ENCODE measurements at places on chromosomes 1 and 21.

DNA sequence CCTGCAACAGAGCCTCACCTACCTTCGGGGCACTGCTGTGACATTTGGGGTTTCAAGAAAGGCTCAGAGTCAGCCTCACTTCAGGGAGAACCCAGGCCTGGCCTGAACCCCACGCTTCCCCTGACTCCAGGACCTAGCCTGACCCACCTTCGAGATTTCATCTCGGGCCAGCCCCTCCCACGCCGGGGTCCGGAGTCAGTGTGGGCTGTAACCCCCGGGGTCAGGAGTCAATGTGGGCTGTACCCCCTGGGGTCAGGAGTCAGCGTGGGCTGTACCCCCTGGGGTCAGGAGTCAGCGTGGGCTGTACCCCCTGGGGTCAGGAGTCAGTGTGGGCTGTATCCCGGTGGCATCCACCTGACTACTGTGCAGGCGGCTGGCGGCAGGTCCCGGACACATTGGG, 183.0 kb upstream of the RAB4A start:
- no peak for DNase-seq

GRCh38 chr21:25904044-25904695, 169.4 kb downstream of the GABPA start:
- DNase-seq = no peak

- DNase-seq = no peak
Observed at GRCh38 chr1:221606256-221606655, 135.6 kb downstream of the DUSP10 start.

DNA sequence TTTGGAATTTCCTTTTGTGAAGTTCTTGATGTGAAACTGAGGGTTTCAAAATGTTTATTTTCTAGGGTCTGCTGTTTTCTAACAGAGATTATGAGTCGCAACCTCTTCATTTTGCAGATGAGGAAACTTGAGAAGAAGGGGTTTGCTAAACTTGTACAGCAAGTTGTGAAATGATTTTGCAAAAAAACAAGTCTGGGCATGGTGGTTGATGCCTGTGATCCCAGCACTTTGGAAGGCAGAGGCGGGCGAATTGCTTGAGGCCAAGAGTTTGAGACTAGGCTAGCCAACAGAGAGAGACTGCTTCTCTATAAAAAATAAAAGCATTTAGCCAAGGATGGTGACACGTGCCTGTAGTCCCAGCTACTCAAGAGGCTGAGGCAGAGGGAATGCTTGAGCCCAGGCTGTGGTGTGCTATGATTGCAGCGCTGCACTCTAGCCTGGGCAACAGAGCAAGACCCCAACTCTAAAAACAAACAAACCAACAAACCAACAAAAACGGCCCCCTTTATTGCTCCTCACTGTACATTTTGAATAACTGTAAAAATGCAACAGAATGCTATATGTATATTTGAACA, 9.9 kb downstream of the TRIM67 start:
- no peak for DNase-seq

DNA sequence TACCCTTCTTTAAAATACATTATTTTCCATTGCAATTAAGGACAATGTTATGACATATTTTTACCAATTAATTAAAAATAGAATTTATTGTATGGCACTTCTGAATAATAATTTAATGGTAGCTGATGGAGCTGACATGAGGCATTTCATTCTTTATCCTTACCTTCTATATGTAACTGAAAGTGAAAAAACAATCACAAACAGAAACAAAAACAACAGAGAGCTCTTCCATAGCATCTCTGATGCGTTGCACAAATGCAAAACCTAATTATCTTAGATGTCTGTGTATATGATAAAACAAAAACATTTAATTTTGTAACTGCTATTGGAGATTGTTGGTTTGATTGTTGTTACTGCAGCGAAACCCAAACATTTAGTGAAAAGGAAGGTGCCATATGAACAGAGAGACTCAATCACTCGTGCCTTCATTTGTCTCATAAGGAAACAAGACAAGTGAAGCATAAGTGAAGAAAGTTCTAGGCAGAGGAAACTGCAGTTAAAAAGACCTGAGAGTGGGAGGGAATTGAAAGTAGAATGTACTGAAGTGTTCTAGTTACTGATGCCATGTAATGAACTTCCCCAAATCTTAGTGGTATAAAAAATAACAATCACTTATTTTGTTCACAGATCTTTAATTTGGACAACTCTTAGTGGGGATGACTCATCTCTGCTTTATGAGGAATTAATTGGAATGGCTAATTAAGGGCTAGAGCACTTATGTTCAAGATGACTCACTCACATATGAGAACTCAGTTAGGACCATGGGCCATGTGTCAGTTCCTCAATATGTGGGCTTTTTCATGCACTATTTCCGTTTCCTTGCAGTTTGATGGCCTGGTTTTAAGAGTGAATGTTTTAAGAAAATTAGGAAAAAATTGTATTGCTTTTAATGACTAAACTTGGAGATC, 245.0 kb upstream of the OLFM3 start:
- no peak for DNase-seq

DNA sequence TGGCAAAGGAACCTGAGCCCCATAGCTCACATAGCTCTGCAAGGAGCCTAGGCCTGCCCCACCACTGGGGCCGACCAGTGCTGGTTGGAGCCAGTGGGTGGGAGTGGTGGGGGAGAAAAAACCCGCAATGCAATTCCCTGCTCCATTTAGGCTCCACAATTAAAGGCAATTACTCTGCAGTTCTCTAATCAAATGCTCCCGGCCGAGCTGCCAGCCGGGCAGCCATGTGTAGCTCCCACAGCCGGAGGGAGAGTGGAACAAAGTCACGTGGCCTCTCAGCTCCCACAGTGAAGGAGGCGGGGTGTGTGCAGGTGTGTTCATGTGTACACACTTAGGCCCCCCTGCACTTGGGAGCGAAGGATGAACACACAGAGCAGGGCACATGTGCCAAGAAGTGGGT, 81.6 kb downstream of the KIRREL1 start:
- DNase-seq = no peak

DNA sequence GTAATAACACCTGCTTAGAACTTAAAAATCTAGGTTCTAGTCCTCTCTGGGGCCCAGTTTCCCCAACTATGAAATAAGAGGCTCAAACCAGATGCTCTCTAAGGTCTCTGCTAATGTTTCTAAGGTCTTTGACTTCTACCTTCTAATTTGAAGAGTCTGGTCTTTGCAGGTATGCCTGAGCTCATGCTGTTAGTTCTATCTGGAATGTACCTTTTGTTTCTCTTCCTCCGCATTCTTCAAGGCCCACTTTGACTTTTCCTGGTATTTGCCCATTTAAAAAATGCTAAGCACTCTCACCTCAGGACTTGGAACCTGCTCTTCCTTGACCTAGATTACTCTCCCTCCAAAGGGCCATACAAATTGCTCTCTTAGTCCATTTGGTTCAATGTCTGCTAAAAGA, 13.5 kb downstream of the SLC35D1 start:
- DNase-seq = no peak

- DNase-seq = no peak
Observed at GRCh38 chr1:119133987-119134386, 6.5 kb downstream of the WARS2 start.

DNA sequence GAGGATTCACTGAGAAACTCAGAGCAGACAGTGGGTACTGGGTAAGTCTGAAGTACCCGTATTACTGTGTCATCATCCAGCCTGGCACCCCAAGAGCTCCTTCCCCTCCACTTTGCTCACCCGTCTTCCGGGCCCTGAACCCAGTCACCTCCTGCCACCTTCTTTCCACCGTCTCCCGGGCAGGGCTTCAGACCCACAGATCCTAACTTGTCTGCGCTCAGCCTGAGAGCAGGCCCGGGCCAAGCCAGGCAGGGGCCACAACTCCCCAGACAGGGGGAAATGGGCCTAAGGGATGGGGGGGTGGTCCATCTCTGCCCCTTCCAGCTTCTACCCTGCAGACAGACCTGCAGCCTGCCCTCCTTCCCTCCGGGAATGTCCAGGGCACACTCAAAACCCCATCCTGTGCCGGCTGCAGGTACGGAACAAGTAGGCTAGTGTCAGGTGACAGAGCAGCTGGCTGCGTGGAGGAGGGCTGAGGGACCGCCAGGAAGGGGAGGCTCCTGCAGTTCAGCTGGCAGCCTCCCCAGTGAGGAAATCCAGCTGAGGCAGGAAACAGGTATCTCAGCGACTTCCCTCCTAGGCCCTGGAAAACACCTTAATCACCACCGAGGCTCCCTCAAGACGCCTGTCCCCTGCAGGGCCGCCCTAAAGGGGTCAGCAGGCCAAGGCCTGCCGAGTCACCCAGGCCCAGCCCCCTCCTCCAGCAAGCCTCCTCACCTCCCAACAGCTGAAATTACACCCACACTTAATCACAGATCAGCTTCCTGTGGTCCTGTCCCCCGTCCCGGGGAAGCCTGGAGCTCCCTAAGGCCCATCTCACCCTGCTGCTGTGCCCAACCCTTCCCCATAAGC, 3.5 kb downstream of the HSPG2 start:
- DNase-seq = no peak

- no peak for DNase-seq
Observed at GRCh38 chr1:99829269-99829668, 20.9 kb upstream of the AGL start.

- DNase-seq = no peak
Observed at GRCh38 chr1:116273042-116273783, 99.8 kb upstream of the ATP1A1 start.

DNA sequence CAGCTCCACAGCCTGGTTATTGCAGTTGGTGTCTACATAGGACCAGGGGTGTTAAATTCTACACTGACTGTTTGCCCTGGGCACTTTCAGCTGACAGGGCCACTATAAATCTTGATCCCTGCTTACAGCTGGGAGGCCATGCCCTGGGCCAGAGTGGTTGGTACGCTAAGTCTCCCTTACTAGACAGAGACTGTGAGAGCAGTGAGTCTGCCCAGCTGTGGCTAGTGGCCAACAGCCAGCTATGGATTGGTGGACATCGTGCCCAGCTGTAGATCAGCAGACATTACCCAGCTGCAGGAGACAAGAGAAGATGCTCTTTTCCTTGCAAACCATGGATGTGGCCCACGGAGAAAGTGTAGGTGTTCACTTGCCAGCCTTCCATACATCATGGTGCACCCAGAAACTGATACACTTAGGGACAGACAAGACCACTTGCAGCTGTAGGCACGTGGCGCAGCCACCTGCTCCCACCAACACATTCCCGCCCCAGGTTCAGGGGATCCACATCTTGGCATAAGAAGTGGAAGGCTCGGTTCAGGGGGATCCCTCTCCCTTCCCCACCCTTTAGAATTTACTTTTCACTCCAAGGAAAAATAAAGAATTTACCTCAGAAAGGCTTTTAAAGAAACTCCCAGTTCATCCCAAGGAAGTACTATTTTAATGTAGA, 16.4 kb upstream of the PAX7 start:
- DNase-seq = no peak

DNA sequence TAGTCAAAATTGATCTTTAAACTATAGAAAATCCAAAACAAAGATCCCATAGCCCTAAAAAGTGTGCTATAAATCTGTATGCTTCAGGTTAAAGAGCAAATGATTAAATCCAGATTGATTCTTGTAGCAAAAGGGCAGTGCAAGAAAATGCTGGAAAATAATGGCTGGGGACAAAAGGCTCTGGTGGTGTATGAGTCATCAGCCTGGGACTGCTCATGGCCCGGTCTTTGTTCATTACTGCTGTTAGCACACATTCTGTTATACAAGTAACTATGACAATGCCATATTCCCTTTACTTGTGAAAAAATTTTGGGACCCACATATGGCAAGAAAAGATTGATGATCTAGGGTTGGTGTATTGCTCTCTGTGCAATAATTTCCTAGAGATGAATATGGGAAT, 89.1 kb downstream of the RWDD3 start:
- no peak for DNase-seq

- DNase-seq = no peak
Observed at GRCh38 chr1:60402816-60403215, 329.2 kb upstream of the C1orf87 start.

GRCh38 chr1:244445320-244446181, 6.2 kb downstream of the ADSS2 start:
- no peak for DNase-seq

DNA sequence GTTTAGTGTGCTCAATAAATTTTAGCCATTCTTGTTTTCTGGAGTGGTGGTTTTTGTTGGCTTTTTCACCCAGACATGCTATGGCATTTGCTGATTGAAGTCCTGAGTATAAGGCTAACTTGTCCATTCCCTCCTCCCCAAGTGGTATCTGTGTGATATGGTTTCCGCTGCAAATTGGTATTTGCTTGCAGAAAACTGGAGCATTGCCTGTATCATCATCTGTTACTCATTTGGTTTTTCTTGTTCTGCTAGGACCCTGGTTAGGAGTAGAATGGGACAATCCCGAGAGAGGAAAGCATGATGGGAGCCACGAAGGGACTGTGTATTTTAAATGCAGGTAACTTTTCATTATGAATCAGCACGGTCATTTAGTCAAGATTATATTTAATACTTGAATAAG, 34.0 kb downstream of the TBCE start:
- no peak for DNase-seq

DNA sequence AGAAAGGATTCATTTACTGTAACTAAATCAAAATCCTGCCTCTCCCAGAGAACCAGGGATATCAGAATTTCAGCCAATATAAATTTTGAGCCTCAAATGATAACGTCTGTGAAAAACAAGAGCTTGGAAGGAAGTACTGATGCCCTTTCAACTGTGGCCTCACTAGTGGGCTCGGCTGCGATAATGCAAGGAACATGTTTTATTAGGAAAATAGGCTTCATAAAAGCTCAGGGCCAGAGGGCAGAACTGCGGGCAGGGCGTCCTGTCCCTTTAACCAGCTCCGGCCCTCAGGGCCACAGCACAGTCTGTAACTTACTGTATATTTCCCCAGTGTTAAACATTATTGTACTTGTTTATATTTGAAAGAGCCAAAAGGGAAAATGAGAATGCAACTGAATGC, 122.0 kb downstream of the PEX14 start:
- DNase-seq = no peak

DNA sequence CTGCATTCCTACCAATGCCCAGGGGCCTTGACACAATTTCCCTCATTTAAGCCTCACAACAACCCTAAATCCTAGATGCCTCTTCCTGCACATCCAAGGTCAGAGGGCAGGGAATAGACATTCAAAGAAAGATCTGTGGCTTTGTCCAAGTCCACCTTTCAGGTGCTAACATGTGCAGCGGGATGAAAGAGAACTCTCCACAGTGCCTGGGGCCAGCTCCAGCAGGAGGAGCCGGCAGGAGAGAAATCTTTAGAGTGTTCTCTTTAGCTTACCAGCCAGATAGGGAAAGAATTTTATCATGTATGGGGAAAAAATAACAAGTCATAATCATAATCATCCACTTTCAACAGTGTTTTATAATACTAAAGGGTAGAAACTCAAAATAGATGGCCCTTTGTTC, 319.7 kb downstream of the MATN1 start:
- no peak for DNase-seq

- DNase-seq = no peak
Observed at GRCh38 chr1:203271962-203272632, 33.2 kb upstream of the BTG2 start.

- DNase-seq = no peak
Observed at GRCh38 chr1:221397606-221398005, 344.3 kb downstream of the DUSP10 start.
